BJ (cell line): ENCODE measurements at places on chromosomes 11 and 22.

DNA sequence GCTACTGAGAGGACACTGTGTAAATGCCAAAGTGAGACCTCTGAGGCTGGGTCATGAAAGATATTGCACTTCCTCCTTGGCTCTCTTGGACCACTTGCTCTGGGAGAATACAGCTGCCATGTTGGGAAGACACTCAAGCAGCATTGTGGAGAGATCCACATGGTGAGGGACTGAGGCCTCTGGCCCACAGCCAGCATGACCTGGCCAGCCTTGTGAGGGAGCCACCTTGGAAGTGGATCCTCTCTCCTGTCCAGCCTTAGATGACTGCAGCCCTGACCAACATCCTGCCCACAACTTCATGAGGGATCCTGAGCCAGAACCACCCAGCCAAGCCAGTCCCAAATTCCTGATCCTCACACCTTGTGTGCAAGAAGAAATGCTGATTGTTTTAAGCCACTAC, 30.4 kb downstream of the MB start:
- DNase-seq: no peak

- DNase-seq: no peak
These were observed 5.3 kb downstream of the DHCR7 start for GRCh38 chr11:71442880-71443279.

GRCh38 chr11:4559527-4560440, 14.8 kb downstream of the OR52M1 start:
- no peak for DNase-seq

- no peak for DNase-seq
These were observed 21.5 kb downstream of the CASP4 start for GRCh38 chr11:104946907-104947306.

- DNase-seq: no peak
These were observed 8.8 kb downstream of the C11orf96 start for GRCh38 chr11:43951231-43951630.

GRCh38 chr11:64224151-64224890, 1.7 kb downstream of the TRPT1 start:
- DNase-seq: no peak

GRCh38 chr22:24363243-24363642, 64.2 kb upstream of the ADORA2A start:
- DNase-seq: no peak

DNA sequence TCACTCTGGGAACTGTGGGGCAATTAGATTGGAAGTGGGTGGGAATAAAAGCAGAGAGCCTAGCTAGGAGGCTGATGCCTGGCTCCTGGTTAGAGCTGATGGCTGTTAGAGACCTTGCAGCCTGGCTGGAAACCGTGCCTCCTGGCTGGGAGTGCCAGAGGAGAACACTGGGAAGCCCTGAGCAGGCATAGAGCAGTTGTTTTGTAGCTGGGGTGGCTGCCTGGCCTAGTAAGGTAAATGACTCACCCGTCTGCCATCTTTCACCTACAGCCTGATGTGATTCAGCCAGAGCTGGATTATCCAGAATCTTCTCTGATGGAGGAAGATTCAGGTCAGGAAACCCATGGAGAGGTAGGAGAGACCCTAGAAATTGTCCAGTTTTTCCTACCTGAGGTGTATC, 6.1 kb downstream of the UQCR10 start:
- no peak for DNase-seq

GRCh38 chr11:114174712-114175495, 115.4 kb downstream of the ZBTB16 start:
- DNase-seq: no peak

- no peak for DNase-seq
These were observed 33.5 kb downstream of the MMP7 start for GRCh38 chr11:102497061-102497460.

- DNase-seq: no peak
These were observed 213.3 kb downstream of the ETS1 start for GRCh38 chr11:128374026-128374425.

- DNase-seq: no peak
These were observed 742.3 kb downstream of the DLG2 start for GRCh38 chr11:84884836-84885235.

DNA sequence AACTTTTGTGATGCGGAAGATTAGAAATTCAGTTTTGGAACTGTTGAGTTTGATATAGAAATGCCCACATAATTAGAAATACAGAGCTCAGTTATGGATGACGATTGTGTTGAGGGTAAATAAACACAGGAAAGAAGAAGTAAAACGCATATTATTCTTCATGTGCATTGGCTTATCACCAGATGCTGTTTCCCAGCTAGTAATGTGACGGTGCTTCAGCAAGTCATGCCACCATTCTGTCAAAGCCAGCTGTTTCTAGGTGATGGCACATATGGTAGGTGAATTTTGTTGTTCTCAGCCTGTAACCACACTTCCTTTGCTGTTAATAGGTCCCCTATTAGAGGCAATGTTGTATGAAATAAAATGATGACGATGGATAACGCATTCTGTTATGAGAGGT, 68.9 kb downstream of the C11orf65 start:
- no peak for DNase-seq

DNA sequence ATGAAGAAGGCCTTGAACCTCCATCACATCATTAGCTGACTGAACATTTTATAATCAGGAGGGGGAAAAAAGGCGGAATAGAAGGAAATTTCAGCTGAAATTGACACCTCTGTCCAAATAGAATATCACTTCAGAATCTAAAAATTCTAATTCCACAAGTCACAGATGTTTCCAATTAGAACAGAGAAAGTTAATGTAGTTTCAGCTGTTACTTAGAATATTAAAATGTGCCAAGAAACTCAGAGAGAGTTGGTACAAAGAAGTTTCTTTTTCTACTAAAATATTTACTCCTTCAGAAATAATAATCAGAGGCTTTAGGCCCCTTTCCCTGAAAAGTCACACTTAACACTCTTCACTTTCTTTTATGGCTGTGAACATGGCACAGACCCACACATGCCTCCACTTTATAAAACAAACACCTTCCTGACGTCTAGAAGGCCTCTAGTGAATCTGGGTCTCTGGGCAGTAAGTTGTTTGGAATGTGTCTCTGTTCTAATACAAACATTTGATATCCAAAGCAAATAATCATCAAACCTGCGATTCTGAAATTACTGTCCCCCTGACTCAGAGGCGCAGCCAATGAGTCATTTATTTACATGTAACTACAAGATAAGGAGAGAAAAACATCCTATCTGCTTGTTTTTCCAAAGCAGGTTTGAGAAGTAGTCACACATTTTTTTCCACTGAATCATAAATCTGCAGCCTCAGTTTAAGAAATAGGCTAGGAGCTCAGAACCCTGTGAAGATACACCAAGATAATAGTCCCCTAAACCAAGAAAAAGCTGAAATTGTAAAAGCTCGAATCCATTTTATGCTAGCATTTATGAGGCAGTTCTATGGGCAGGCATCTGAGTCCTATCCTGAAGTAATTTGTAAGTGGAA, 148.4 kb downstream of the ME3 start:
- DNase-seq: peak; percentile 85
